T-helper 17 cell (primary cell): ENCODE measurements at places on chromosomes 1 and 21. TPM values are rescaled to one million over a fixed set of nuclear protein-coding genes. Genes with fewer than 3 reads are reported as not detected.

DNA sequence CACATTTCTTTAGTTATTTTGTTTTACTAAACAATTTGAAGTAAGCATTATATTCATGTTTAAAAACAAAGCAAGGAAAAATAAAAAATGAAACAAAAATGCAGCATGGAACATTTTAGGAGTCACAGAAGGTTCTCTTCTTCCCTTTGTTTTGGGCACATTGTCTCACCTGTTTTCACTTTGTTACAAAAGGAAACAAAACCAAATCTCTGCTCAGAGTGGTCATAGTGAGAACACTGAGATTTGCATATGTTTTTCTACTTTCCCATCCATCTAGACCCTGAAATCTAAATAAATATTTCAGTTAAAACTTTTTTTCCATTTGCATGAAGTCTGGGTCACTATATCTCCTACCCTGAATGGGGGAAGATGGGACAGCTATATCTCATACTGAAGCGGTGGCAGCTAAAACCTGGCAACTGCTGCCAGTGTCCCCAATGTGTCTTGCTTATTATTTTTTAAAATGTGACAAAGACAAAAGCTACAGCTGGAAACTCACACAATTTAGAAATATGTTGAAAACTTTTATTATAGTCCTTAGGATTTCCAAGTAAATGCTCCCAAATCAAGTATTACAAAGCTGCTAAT is 3.5 kb downstream of the EXOC8 start:
- DNase-seq: no peak

- no peak for DNase-seq
These were observed 9.7 kb downstream of the ARHGEF2 start for GRCh38 chr1:155968670-155969069.

Gene HLX
- 0.94 TPM for total RNA-seq

- peak; percentile 18 for DNase-seq
These were observed 105.4 kb downstream of the SLC45A1 start for GRCh38 chr1:8423269-8423691.

Gene RAD54L
- 0.72 TPM for total RNA-seq

- no peak for DNase-seq
These were observed 228.3 kb upstream of the DEPDC1 start for GRCh38 chr1:68725001-68725752.

DNA sequence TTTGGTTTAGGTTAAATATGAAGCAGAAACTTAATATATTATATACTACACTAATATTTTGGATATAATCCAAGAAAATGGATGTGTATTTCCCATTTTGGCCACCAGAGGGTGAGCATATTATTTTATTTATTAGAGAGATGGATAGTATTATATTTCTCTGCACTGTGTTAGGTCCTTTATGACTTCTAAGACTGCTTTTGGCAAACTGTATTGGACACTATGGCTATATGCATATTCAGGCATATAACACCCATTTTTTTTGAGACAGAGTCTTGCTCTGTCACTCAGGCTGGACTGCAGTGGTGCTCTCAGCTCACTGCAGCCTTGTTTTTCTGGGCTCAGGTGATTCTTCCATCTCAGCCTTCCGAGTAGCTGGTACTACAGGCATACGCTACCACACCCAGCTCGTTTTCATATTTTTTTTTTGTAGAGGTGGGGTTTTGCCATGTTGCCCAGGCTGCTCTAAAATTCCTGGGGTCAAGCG is 17.8 kb upstream of the PGM1 start:
- DNase-seq: no peak

DNA sequence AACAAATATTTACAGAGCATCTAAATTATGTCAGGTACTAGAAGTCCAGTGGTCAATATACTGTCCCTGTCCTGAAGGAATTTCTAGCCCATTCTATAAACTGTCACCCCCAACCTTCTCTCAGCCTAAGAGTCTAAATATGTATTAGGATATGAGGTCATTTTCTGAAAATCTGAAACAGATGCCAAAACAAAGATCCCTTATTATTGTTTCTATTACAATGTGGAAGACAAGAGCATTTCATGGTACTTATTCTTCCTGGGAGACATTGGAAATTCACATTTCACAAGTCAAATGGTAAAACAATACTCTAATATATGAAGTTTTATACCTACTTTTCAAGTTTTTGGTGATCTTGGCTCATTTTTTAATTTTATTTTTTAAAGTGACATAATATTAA is 2.6 kb downstream of the CLCA1 start:
- DNase-seq: no peak

Gene CD52
- 1,152 TPM for total RNA-seq

DNA sequence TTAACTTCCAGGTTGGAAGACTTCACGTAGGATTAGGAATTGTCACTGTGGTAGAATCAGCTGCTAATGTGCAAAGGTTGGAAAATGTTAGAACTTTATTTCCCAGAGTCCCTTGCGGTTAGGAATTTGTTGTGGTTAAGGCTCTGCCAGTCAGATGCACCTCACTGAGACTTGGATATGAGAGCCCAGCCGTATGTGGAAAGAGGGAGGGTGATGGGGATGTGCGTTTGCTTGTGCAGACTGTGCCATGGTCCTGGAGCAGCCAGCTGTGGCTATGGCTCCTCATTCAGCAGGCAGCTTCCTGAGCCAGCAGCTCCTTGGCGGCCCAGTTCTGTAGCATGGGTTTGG is 12.5 kb downstream of the S100A10 start:
- DNase-seq: no peak

DNA sequence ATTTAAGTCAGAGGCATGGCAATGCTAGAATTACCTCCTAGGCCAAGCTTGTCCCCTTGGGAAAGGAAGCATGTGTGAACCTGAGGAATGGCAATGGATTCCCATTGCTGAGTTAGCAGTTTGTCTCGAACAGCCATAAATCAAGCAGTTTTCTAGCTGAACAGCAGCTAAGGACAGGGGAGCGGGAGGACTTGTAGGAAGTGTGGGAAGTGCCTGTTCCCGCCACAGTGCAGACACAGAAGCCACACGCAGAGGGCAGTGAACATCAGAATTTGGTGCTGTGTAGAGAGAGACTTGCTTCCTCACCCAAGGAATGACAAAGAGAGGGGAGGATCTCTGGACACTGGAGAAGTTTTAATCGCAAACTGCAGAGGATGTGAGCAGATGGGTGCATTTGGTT is 3.8 kb downstream of the PHGDH start:
- DNase-seq: no peak

- no peak for DNase-seq
These were observed 414.5 kb downstream of the ADGRL2 start for GRCh38 chr1:82215056-82215852.

GRCh38 chr1:182185842-182186756 is 124.6 kb upstream of the ZNF648 start:
- DNase-seq: no peak

DNA sequence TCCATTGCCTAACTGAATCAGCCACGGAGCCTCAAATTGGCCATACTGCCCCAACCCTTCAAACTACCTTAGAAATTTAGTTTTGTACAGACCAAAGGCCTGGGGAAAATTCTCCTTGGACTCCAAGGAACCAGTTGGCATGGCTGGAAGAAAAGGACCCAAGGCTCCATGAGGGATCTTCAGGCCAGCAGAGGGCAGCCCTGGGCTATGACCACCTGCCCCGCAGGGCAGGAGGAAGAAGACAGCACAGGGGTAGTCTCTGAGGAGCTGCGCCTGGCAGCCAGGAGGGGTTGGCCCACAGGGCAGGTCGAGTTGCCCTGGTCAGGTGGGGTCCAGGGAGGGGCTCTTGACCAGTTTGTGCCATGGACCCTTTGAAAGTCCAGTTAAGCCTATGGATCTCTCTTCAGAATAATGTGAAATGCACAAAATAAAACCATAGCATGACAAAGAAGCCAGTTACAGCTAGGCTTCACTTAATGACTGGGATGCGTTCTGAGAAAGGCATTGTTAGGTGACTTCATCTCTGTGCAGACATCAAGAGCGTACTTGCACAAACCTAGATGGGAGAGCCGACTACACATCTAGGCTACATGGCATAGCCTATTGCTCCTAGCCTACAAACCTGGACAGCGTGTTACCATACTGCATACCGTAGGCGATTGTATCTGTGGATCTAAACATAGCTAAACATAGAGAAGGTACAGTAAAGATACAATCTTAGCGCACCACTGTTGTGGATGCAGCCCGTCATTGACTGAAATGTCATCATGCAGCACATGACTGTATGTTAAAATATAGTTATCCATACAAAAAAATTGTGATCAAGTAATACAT is 26.1 kb downstream of the CACNA1S start:
- DNase-seq: no peak

Gene CLDN17
- total RNA-seq: not detected

DNA sequence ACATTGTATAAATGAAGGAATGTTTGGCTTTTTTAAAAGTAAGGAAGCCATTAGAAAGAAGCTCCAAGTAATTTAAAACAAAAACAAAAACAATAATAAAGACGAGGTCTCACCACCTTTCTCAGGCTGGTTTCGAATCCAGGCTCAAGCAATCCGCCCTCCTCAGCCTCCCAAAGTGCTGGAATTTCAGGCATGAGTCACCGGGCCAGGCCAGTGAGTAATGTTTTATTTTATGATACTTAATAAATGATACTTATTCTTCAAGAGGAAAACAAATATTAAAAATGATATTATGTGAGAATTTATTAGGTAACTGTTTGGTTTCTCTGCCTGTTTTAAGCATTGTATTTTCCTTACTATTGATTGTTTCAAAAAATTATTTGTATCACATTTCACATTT is 201.4 kb upstream of the BRINP3 start:
- no peak for DNase-seq

Gene LCE6A
- total RNA-seq: not detected

GRCh38 chr1:27011058-27011764 is 1.4 kb downstream of the TENT5B start:
- no peak for DNase-seq

GRCh38 chr21:43782431-43783097 is 6.5 kb upstream of the CSTB start:
- DNase-seq: no peak

GRCh38 chr1:244335456-244335855 is 116.3 kb downstream of the ADSS2 start:
- DNase-seq: no peak

- no peak for DNase-seq
These were observed 19.9 kb downstream of the FOXO6 start for GRCh38 chr1:41380979-41381691.

GRCh38 chr1:186499571-186499970 is 38.7 kb upstream of the PDC start:
- no peak for DNase-seq

Gene TEX38
- not detected for total RNA-seq

GRCh38 chr1:42005530-42005929 is 86.8 kb upstream of the HIVEP3 start:
- no peak for DNase-seq

Gene LENEP
- total RNA-seq: not detected

- DNase-seq: no peak
These were observed 12.8 kb downstream of the SH2D1B start for GRCh38 chr1:162398999-162399580.

GRCh38 chr1:36095760-36096405 is 7.2 kb downstream of the ADPRS start:
- DNase-seq: no peak

DNA sequence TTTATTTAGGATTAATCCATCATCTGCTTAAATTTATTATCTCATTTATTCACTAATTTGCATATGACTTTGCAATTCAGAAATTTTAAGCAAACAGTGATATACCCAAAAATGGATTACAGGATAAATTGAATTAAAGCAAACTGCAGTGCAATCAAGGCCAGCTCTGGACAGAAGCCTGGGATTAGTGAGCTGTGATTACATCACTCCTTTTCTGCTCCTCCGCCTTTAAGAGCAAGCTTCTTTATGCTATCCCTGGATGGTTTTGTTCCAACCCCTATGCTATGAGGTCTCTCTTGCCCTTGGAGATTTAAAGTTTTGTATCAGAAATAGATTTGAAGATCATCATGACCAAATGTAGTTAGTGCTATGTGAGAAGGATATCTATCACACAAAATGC is 32.6 kb downstream of the GPR52 start:
- DNase-seq: no peak

DNA sequence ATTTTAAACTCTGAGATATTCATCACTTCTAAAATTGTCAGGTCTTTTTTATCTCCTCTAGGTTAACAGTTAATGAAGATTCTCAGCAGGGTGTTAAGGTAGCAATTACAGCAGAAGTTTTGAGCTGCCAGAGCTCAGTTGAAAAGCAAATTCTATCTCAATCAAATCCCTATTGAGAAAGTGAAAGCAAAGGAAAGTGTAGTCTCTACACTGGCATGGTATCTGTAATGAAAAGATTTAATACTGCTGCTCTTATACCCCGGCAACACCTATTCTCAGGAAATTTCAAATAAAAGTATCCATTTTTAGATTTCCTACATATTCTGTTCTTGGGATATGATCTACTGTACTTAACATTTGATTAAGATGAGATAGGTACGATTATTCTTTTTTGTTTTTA is 913.5 kb downstream of the MRPL39 start:
- no peak for DNase-seq

GRCh38 chr1:113320972-113321680 is 69.2 kb upstream of the MAGI3 start:
- DNase-seq: no peak

DNA sequence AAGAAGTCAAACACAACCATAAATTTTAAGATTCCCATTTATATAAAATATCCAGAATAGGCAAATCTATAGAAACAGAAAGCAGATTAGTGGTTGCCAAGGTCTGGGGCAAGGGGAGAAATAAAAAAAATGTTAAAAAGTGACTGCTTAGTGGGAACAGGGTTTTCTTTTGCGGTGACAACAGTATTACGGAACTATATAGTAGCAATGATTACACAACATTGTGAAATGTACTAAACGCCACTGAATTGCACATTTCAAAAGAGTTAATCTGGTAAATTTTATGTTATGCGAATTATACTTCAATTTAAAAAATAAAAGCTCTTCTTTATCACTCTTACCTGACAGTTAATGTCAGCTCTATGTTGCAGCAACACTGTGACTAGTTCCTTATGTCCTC is 105.2 kb downstream of the ACBD6 start:
- no peak for DNase-seq

- DNase-seq: no peak
These were observed 55.4 kb upstream of the GREM2 start for GRCh38 chr1:240667351-240667750.

GRCh38 chr1:43849670-43850069 is 83.9 kb upstream of the ARTN start:
- DNase-seq: no peak

DNA sequence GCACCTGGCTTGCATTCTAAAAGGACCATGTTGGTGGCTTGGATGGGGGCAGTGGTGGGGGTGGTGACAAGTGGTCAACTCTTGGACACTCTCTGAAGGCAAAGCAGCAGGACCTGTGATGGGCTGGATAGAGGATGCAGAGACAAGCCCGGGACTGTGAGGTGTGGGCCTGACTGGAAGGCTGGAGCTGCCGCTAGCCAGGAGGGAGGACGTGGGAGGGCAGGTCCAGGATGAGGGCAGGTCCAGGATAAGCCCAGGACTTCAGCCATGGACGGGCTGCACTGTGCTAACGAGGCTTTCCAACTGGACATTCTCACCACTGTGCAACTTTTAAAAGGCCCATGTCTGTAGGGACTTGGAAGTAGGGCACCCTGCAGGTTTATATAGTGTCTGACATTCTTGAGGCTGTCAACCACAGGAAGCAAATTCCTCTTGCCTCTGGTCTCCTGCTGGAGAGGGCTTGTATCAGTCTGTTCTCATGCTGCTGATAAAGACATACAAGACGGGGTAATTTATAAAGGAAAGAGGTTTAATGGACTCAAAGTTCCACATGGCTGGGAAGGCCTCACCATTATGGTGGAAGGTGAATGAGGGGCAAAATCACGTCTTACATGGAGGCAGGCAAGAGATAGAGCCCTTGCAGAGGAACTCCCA is 8.3 kb upstream of the C1orf167 start:
- no peak for DNase-seq
